ENCODE measurements at places on chromosomes 2 and 18.

DNA sequence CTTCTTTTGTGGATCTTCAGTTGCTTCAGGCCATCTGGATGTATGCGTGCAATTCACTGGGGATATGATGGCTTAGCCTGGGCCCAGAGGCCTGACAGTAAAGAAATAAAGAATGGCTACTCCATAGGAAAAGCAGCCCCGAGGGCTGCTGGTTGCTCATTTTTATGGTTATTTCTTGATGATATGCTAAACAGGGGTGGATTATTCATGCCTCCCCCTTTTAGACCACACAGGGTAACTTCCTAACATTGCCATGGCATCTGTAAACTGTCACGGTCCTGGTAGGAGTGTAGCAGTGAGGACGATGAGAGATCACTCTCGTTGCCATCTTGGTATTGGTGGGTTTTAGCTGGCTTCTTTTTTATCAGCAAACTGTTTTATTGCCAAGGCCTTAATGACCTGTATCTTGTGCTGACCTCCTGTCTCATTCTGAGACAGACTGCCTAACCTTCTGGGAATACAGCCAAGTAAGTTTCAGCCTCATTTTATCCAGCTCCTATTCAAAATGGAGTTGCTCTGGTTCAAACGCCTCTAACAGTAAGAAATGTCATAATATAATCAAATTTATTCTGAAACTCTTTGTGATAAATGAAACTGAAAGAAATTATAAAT is 60.5 kb downstream of the DSEL start:
- DNase-seq = no peak

DNA sequence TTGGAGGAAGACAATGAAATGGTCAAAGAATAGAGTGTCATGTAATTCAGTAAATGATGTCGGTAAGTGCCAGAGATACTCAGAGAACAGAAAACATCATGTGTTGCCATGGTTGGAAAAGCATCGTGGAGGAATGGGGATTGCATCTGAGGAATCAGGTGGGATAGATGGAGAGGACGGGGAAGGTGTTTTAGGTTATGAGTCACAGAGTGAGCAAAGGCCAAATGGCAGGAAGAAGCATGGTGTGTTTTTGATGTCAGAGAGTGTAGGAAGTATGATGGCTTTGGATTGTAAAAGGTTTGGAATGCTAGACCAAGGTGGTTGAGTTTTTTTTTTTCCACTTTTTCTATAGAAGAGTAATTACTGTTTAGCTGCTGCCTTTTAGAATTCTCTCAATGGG is 27.5 kb upstream of the CD28 start:
- no peak for DNase-seq

- DNase-seq = no peak
Observed at GRCh38 chr2:203734276-203734983, 28.0 kb downstream of the CD28 start.

DNA sequence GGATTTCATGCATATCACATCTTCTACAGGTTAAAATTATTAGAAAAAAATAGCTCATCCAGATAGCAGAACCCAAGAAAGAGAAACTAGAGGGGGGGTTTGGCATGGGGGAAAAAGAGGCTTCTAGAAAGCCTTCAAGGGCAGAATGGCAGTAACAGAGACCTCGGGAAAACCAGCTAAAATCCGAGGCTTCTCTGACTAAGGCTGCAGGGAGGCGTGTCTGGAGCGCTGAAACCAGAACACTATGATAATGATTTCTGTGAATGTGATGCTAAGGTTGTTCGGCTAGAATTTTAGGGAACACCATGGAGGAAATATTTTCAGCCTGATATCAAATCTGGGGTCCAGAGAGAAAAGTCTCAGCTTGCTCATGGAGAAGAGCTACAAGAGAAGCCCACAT is 73.0 kb downstream of the ATP8B1 start:
- no peak for DNase-seq

- no peak for DNase-seq
Observed at GRCh38 chr2:149363958-149364357, 33.6 kb downstream of the LYPD6 start.

DNA sequence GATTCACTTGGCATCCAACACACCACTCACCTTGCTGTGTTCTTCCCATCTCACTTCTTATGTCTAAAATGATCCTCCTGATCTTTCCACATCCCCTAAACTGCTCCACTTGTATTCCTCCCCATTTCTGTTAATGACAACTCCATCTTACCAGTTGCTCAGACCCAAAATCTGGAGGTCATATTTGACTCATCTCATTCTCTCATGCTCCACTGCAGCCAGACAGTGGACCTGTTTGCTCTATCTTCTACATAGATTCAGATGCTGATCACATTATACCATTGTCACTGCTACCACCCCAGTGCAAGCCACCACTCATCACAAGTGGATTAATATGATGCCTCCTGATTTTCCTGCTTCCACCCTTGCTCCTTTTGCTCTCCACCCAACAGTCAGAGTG is 7.9 kb upstream of the NABP1 start:
- no peak for DNase-seq

GRCh38 chr18:75089748-75090327 is 119.1 kb downstream of the PTGR3 start:
- no peak for DNase-seq

GRCh38 chr18:50656396-50656795 is 96.5 kb downstream of the MAPK4 start:
- DNase-seq = no peak

- no peak for DNase-seq
Observed at GRCh38 chr2:108115868-108116267, 123.9 kb upstream of the SULT1C3 start.

DNA sequence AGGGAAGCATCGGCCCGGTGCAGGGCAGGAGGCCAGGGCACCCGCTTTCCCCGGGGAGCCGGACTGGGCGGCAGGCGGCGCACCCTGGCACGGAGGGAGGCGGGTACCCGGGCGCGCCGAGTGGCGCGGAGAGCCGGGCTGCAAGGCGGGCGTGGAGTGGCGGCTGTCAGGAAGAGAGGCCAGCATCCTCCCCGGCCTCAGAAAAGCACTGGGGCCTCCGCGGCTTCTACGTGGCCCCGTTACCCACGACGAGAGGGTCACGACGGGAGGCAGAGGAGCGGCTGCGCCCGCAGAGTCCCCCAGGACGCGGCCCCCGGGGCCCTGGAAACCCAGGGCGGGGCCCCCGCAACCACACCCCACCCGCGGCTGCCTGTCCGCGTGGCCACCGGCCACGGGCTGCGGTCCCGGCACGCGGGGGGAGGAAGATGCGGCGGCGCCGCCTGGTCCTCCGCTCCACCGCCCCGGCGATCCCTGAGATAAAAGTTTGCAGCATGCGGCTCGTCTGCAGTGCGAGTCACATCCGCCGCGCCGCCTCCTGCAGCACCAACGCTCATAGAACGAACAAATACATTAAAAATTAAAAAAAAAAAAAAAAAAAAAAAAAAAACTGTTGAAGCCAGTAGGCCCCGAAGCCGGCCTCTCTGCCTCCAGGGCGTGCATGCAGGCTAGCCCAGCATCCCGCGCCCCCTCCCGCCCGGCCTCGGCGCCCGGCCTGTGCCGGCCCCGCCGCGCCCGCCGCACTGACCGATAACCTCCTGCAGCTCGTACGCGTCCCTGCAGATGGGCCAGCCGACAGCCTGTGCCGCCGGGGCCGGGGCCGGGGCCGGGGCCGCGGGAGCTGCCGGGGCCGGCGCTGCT is 683 bp downstream of the STK39 start:
- peak; percentile 95 for DNase-seq

GRCh38 chr2:200367155-200367554 is 60.7 kb downstream of the SPATS2L start:
- no peak for DNase-seq

DNA sequence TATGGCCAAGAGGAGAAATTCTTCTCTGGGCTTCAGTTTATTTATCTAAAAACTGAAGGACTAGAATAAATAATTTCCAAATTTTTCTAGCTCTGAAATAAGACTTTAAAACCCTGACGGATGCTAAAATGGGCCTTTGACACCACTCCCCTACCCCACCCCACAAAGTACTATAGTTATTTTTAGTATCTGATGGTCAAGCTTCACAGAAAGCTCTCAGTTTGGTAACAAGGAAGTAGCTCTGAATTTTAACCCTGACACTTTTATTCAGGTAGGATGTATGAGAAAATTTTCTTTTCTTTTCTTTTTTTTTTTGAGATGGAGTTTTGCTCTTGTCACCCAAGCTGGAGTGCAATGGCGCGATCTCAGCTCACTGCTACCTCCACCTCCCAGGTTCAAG is 2.4 kb downstream of the RBKS start:
- DNase-seq = no peak

DNA sequence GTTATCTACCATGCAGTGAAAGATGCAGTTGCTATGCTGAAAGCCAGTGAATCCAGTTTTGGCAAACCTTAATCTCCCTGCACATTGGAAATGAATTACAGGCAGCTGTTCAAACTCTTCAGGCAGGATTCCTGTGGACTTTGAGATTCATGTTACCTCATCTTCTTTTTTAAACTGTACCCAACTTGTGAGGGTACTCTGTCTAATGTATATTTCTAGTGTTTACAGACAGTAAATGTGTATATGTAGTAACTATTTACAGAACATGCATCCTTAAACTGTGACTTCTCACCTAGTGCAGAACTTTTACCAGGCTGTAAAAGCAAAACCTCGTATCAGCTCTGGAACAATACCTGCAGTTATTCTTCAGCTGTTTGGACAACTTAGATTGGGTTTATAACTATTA is 50.9 kb downstream of the KDM3A start:
- no peak for DNase-seq

DNA sequence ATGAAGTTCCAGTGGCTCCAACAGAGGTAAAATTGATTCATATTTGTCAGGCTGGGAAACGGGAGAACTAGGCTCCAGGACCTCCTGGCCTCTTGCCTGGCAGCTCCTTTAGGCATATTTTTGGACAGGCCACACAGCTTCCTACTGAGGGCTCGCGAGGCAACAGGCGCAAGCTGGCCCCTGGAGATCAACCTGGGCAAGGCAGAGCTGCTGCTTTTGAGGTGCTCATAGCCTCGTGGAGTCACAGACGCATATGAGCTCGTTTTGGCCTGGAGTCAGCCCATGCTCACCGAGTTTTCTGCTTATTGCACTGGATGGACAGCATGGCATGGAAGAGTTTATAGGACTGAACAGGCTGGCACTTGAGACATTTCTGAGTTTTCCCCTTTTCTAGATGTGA is 97.7 kb downstream of the CAPN13 start:
- DNase-seq = no peak

DNA sequence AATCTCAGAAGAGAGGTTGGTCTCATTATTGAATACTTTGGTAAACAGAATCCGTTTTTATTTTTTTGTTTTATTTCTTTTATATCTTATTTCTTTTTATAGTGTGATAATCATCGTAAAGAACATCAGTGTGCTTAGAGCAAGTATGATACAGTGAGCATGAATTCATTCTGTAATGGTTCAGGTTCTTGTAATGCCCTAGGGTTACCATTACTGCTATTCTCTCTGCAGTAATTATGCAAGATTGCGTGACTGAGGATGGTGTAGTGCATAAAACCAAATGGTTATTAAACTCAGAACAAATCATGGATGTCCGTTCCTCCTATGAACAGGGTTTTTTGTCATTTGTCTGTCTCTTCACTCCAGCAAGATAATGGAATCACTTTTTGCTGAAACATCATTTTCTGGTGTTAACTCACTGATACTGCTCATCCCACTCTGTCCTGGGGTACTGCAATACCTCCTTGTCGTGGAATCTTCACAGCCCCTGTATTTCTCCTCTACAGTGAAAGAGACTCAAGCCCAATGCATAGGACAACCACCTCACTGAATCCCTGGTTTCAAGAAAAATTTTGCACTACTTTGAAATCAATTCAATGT is 274.8 kb upstream of the ST6GAL2 start:
- no peak for DNase-seq

GRCh38 chr2:72089537-72089936 is 58.1 kb downstream of the CYP26B1 start:
- DNase-seq = peak; percentile 20

- no peak for DNase-seq
Observed at GRCh38 chr2:12288048-12288447, 428.7 kb upstream of the TRIB2 start.

- no peak for DNase-seq
Observed at GRCh38 chr18:74392323-74392722, 64.8 kb downstream of the DIPK1C start.

DNA sequence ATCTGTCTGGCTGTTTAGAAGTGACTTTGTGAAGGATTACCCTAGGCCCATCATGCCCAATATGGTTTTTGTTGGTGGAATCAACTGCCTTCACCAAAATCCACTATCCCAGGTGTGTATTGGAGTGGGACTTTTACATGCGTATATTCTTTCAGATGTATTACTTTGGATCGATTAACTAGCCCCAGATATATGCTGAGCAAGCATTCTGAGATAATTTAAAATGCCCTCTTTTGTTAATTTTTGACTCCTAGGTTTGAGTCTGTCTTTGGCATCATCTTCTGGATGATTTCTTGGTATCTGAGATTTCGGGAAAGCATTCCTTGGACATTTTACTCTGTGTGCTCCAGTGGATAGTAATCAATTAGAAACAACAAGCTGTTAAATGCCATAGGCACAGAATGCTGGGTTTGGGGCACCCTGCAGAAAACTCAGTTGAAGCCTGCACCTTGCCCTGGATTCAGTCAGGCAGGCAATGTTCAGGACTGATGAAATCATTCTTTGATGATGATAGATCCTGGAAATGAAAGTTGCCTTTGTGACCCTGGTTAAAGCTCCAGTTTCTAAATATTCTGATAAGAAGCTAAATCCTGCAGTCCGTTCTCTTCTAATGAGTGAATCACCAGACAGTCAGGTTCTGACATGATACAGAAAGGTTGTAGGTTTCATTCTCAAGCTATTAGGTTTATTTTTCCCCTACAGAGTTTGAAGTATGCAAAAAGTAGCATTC is 1.1 kb downstream of the UGT1A1 start:
- DNase-seq = no peak

DNA sequence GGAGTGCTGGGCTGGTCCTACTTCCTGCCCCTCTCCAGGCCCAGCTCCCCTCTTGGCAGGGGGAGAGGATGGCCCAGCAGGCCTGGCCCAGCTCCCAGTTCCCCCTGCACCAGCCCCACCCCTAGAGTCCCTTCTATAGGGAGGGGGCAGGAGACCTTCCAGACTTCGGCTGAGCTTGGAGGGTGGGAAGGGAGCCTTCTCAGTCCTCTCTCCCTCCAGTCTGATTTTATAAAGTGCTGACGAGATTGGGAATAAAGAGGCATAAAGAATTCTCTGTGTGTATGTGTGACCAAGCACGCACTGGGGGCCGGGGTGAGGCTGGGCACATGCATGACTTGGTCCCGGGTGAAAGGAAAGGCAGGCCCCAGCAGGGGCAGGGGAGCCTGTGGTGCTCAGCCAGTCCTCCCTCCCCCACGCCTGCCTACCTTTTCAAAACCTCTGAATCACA is 5.1 kb downstream of the CHPF start:
- no peak for DNase-seq

DNA sequence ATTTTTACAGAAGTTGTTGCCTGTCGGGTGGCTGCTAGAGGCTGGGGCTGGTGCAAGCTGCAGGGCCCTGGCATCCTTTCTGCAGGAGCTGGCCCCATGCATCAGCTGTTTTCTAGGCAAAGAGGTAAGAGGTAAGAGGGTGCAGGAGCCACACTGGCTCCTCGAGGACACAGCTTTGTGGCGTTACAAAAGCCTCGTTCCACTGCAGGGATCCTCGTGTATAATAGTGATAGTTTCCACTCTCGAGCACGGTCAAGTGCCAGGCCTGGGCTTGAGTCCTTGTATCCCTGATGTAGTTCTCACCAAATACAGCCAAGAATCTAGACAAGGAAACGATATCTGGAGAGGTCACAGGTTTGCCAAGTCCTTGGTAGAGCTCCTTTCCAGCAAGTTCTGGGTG is 33.2 kb upstream of the FHOD3 start:
- DNase-seq = no peak

- DNase-seq = no peak
Observed at GRCh38 chr2:176833671-176834070, 378.9 kb upstream of the HNRNPA3 start.

All from spleen (tissue), 13 donors.